ENCODE measurements at places on chromosomes 3 and 15.
A peak's percentile ranks its signal among the peaks of the same experiment; 100 is the strongest.

DNA sequence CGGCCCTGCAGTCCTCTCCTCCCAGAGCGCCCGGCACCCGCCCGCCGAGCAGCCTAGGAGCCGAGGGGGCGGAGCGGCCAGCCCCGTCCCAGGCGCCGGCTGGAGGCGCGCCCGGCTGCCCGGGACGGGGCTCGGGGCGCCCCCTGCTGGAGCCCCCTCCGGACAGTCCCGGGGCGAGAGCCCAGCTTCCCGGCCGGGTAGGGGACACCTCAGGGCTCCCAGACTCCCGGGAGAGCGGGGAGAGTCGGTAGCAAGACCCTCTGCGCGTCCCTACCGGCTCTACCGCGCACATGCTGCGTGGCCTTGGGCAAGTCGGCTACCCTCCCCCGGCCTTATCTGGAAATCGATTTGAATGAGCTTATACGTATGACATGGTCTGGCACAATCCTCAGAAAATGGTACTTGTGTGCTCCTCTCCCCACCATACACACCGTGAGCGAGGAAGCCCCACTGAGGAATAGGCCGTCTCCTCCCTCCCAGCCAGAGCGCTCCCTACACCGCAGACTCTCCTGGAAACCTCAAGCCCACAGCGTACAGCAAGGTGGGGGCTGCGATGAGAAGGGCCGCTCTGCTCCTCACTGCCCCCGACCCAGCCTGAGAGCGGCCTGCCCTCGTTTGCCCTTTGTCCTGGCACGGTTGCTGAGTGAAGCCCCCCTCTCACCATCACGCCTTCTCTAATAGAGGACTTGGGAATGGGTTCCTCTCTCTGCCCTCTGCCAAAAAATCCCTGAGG is at the start of gene DAPK2:
Gene DAPK2, minus strand, starts transcription at position 65 of the 733 bp plus-strand sequence. CDS start 6,224 bp downstream, outside the sequence.
- peak within 1 kb of the TSS; percentile 76 for H3K4me3 ChIP-seq
- no peaks in the 10 kb centered on the region for H3K36me3 ChIP-seq
- peak; percentile 69 for DNase-seq
- peaks cover 68% of the 10 kb centered on the region for H3K4me1 ChIP-seq
- peak within 1 kb of the TSS; percentile 7 for H3K27ac ChIP-seq

DNA sequence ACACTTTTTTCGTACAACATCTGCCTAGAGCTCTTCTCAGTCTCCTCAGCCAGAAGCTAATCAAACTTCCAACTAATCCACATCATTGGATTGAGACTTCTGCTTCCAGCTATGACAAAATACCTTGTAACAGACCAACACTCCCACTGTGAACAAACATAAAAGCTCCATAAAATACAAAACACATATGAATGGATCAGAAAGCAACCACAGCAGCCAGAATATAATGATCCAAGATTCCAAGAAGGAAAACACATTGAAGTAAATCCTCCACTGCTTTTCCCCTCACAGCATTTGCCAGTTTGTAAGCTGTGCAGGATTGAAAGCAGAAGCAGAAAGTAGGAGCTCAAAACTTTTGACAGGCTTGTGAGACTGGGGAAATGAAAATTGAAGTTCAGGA is 863.2 kb downstream of the TUSC7 start:
- no peaks in the 10 kb centered on the region for H3K4me1 ChIP-seq
- no peak overlapping the region for H3K4me3 ChIP-seq
- H3K27me3 ChIP-seq, result no peaks in the 10 kb centered on the region
- DNase-seq, result no peak
- H3K36me3 ChIP-seq, result no peaks in the 10 kb centered on the region
- no peak overlapping the region for H3K27ac ChIP-seq

GRCh38 chr3:42020684-42021307 is 58.9 kb upstream of the ULK4 start:
- peaks cover 95% of the 10 kb centered on the region for H3K4me1 ChIP-seq
- no peaks in the 10 kb centered on the region for H3K27me3 ChIP-seq
- DNase-seq, result no peak

DNA sequence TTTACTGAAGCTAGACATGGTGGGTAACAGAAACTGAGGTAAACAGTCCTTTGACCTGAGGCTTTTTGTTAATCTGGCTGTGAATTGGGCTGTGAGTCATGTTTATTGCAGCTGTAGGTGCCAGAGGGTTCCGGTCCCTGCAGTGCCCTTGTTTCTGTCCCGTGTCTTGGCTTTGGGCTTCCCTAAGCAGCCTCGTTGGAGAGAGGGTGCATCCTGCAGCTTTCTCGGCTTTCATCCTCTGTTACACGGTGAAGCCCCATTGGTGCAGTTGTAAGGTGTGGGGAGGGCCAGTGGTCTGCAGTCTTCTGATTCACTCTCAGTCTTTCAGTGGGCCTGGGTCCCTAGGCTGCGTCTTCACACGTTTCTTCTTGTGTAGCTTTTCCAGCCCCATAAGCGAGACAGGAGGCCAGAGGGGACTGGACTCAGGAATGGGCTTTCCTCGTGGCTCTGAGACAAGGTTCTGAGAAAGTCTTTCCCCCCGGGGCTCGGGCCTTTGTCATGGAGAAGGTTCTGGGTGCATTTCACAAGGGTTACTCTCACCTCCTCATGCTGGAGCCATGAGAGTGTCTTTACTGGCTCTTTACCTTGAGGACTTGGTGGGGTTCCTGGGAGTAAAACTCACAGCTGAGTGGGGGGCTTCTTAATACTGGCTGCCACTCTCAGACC is 33.1 kb downstream of the ASB7 start:
- H3K27me3 ChIP-seq, result no peaks in the 10 kb centered on the region
- H3K27ac ChIP-seq, result no peak overlapping the region
- DNase-seq, result no peak
- peaks cover 13% of the 10 kb centered on the region for H3K4me1 ChIP-seq
- peaks cover 40% of the 10 kb centered on the region for H3K36me3 ChIP-seq

DNA sequence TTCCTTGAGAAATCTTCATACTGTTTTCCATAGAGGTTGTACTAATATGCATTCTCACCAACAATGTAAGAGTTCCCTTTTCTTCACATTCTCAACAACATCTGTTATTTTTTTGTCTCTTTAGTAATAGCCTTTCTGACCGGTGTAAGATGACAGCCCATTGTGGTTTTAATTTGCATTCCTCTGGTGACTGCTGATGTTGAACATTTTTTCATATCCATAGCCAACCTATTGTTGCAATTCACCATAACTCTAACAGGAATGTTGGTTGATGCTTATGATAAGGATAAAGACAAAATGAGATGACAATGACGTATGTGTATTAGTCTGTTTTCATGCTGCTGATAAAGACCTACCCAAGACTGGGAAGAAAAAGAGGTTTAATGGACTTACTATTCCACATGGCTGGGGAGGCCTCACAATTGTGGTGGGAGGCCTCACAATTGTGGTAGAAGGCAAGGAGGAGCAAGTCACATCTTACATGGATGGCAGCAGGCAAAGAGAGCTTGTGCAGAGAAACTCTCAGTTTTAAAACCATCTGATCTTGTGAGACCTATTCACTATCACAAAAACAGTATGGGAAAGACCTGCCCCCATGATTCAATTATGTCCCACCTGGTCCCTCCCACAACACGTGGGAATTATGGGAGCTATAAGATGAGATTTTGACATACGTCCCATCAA is 37.6 kb upstream of the RHCG start:
- H3K4me3 ChIP-seq, result no peak overlapping the region
- H3K27ac ChIP-seq, result no peak overlapping the region
- H3K4me1 ChIP-seq, result no peaks in the 10 kb centered on the region
- peaks cover 3% of the 10 kb centered on the region for H3K36me3 ChIP-seq

DNA sequence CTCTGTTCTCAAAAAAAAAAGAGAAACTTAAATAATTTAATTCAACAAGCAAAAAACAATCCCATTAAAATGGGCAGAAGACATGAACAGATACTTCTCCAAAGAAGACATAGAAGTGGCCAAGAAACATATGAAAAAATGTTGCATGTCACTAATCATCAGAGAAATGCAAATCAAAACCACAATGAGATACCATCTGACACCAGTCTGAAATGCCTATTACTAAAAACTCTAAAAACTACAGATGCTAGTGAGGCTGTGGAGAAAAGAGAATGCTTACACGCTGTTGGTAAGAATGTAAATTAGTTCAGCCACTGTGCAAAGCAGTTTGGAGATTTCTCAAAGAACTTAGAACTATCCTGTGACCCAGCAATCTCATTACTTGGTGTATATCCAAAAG is 382.9 kb downstream of the OTOL1 start:
- no peak overlapping the region for H3K4me3 ChIP-seq
- H3K27me3 ChIP-seq, result no peaks in the 10 kb centered on the region
- no peak for DNase-seq

DNA sequence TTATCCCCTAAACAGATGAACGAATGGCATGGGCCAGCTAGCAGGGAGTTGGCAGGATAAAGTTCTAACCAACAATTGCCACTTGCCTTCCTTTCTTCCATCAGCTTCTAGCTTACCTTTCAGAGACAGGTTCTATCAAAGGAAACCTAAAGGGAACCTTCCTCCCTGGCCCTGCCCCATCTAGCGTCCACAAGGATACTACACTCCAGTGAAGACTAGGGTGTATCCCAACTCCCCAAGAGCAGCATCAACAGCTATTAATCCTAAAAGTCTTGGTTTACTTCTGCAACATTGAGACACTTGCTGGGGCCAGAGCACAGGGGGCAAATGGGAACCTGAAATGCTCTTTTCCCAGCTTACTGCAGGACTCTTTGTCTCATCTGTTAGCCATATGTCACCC is 37.0 kb upstream of the TMC3 start:
- no peaks in the 10 kb centered on the region for H3K36me3 ChIP-seq
- H3K27ac ChIP-seq, result no peak overlapping the region
- DNase-seq, result no peak
- no peaks in the 10 kb centered on the region for H3K4me1 ChIP-seq
- H3K27me3 ChIP-seq, result peaks cover 34% of the 10 kb centered on the region

- no peak overlapping the region for H3K27ac ChIP-seq
- H3K27me3 ChIP-seq, result no peaks in the 10 kb centered on the region
- H3K36me3 ChIP-seq, result peaks cover 63% of the 10 kb centered on the region
Observed at GRCh38 chr3:134476306-134476705, 9.5 kb downstream of the ANAPC13 start.

DNA sequence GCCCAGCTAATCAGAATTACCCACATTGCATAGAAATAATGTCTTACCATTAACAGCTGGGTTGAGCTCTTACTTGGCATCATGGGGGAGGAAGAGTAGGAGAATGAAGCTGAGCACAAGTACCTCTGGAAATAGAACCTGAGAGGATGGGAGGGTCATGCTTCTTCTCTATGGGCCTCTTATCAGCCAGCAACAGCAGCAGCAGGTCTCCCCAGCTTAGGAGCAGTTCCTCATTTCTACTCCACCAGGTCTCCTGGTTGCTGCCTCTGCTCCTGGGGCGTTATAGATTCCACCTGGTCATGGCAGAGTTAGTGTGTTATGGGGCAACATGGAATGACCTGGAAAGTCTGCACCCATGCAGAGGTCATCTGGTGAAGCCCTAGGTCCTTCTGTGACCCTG is 3.4 kb downstream of the FSD2 start:
- peaks cover 7% of the 10 kb centered on the region for H3K27me3 ChIP-seq
- DNase-seq, result no peak
- H3K27ac ChIP-seq, result no peak overlapping the region
- no peaks in the 10 kb centered on the region for H3K36me3 ChIP-seq

- DNase-seq, result no peak
- no peak overlapping the region for H3K27ac ChIP-seq
- H3K27me3 ChIP-seq, result no peaks in the 10 kb centered on the region
- H3K4me3 ChIP-seq, result no peak overlapping the region
- no peaks in the 10 kb centered on the region for H3K36me3 ChIP-seq
- H3K4me1 ChIP-seq, result no peaks in the 10 kb centered on the region
Observed at GRCh38 chr3:110686701-110687100, 384.9 kb upstream of the NECTIN3 start.

DNA sequence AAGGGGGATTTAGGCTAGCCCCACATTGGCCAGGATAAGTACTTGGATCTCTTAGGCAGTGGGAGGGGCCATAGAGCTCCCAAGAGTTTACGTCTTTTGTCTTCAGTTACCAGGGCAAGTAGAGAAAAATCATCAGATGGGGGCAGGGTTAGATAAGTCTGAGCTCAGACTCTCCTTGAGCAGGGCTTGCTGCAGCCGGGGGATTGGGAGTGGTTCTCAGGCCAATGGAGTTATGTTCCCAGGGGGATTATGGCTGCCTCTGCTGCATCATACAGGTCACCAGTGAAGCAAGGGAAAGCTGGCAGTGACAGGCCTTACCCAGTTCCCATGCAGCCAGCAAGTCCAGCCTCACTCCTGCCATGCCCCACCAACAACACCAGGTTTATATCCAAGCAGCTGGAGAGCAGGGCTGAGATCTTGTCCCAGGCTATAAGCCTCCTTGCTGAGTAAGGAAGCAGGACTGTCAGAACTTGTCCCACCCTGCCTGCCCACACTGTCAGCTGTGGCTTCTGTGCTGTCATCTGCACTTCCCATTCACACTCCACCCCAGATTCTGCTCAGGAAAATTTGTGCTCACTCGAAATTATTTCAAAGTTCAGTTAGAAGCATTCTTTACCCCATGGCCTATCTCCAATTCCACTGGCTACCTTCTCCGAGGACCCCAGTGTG is 215.3 kb downstream of the FAM43A start:
- H3K4me1 ChIP-seq, result peaks cover 32% of the 10 kb centered on the region
- no peak overlapping the region for H3K27ac ChIP-seq
- no peak for DNase-seq
- H3K27me3 ChIP-seq, result no peaks in the 10 kb centered on the region
- peaks cover 4% of the 10 kb centered on the region for H3K36me3 ChIP-seq
